ENCODE measurements at places on chromosomes 7 and 10.
A peak's percentile ranks its signal among the peaks of the same experiment; 100 is the strongest.

DNA sequence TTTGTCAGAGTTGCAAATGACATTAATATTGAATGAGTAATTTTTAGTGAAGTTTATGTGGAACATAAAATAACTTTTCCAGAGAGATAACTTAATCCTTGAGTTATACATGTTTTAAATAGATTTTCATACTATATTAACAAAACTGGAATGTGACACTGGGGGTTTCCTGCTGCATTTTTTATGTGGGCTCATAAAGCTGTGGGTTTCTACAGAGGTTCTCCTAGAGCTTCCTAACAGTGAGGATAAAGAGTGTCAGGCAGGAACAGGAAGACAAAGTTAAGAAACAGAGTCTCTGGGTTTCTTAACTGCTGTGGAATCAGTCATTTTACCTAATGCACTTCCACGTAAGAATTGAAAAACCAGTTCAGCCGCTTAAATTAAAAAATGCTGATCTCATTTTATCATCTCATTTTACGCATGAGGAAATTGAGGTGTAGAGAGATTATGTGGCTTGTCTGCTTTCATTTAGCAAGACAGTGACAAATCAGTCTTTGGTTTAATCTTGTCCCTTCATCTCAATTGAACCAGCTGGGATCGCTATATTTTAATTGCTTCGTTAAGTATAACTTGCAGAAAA is 5.0 kb downstream of the CD36 start:
- DNase-seq, result no peak

DNA sequence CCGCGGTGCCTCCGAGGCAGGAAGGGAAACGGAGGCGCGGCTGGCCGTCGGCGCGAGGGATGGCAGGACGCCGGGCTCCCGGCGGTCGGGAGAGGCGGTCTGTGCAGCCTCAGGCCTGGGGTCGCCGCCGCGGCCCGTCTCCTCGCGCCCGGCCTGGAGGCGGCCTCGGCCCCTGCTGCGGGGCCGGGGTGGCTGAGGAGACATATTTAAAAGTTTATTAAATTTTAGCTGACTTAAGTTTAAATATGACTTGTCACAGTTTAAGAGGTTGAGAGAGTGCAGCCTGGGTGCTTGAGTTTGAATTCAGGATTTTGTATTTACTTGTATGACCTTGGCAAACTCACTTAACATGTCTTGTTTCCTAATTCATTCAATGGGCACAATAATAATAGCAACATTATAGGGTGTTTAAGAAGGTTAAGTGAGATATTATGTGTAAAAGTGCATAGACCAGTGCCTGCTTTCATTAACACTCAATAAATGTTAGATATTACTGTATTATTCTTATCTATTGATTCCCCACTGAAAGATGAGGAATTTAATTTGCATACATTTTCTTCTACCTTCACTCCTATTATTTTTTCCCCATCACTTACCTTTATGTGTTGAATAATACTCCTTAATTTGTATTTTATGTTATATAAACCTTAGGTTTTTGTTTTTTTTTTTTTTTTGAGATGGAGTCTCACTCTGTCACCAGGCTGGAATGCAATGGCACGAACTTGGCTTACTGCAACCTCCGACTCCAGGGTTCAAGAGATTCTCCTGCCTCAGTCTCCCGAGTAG is 718 bp downstream of the DYNC2I1 start:
- DNase-seq, result no peak

GRCh38 chr10:22821501-22821900 is 106.4 kb upstream of the ARMC3 start:
- DNase-seq, result no peak

- DNase-seq, result peak; percentile 80
Observed at GRCh38 chr10:17430647-17431355, 23.6 kb downstream of the ST8SIA6 start.

DNA sequence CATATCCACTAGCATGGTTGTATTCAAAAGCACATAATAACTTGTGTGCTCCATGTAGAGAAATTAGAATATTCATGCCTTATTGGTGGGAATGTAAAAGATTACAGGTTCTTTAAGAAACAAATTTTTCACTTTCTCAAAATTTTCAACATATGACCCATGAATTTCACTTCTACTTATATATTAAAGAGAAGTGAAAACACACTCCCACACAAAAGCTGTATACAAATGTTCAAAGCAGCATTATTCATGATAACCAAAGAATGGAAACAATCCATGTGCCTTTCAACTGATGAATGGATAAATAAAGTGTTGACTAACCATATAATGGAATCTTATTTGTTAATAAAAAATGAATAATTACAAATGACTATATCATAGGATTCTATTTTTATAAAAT is 694.5 kb upstream of the PCDH15 start:
- no peak for DNase-seq

GRCh38 chr7:42065942-42066341 is 171.1 kb downstream of the GLI3 start:
- DNase-seq, result no peak

GRCh38 chr10:110269374-110270318 is 35.1 kb downstream of the SMNDC1 start:
- no peak for DNase-seq

- no peak for DNase-seq
Observed at GRCh38 chr10:82680608-82681007, 805.6 kb downstream of the NRG3 start.

- DNase-seq, result no peak
Observed at GRCh38 chr7:82156168-82156567, 287.4 kb downstream of the CACNA2D1 start.

DNA sequence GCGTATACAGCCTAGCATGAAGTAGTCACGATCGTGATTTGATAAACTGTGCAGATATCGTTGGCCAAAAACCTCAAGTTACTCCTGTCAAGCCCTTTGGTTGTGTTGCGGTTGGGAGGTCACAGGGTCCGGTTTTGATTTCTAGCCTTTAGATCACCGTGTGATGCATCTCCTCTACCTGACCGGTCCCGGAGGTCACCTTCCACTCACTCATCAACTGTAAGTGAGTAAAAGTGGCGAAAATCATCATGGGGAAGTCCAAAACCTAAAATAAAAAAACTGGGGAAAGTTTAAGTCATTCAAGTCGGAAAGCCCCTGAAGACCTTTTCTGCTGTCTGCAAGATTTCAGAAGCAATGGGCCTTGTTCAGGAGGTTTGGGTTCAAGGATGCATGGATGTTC is 62.8 kb downstream of the ADARB2 start:
- DNase-seq, result no peak

DNA sequence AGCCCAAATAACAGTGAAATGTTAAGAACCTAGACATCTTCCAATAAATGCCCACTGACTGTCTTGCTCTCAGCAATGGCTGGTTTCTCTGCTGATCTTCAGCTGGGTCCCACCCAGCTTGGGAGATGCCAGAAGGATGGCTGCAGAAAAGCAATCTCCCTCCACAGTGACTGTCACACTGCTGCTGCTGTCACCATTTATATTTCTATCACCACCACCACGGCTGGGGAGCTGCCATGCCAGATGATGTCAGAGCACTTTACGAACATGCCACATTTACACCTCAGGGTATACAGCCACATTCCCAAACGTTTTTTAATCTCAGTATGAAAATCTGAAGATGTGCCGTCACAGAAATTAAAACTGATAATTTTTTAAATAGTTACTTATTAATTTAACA is 29.8 kb upstream of the FRMD4A start:
- no peak for DNase-seq

- DNase-seq, result no peak
Observed at GRCh38 chr10:7035126-7035761, 375.6 kb downstream of the SFMBT2 start.

GRCh38 chr10:79342295-79342761 is 4.9 kb upstream of the PPIF start:
- DNase-seq, result no peak

Data from HT1080 (cell line).